ENCODE measurements at places on chromosomes 11 and 22.

DNA sequence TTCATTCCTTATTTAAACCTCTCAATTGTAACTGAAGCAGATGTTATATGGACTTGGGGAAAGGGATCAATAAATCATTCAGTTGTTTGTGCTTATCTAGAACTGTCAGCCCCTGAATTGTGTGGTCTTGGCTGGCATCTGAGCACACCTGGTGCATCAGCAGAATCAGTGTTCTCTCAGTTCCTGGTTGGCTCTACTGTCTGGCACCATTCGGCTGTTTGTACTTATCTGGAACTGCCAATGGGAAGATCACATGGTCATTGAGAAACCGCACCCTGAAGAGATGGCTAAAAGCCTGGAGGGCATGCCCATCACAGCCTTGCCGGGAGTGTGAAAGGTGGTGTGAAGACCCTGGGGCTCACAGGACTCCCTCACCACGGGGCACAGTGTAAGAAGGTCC lies 37.1 kb upstream of the EHF start:
- DNase-seq, result no peak

GRCh38 chr11:128961645-128962044 lies 19.0 kb upstream of the TP53AIP1 start:
- no peak for DNase-seq

GRCh38 chr11:76083563-76084451 lies 122.5 kb downstream of the WNT11 start:
- no peak for DNase-seq

- DNase-seq, result no peak
Measured at GRCh38 chr11:4684631-4685285, 12.9 kb downstream of the OR51E2 start.

- DNase-seq, result no peak
Measured at GRCh38 chr11:20926799-20927540, 257.6 kb downstream of the NELL1 start.

DNA sequence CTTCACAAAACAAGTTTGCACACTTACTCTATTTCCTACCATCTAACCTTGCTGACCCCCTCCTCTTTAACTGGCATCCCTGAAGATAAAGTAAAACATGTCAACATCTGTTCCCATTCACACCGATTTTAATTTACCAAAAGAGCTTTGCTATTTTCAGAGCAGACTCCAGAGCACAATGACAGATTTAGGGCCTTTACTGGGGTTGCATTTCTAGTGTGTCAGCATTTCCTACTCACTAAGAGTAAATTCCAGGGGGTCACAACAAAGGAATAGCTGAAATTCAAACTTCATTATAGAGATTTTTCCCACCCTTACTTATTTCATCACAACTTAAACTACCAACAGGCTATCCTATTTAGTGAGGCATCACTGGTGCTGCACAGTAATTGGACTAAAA lies 60.8 kb downstream of the SOX6 start:
- no peak for DNase-seq

DNA sequence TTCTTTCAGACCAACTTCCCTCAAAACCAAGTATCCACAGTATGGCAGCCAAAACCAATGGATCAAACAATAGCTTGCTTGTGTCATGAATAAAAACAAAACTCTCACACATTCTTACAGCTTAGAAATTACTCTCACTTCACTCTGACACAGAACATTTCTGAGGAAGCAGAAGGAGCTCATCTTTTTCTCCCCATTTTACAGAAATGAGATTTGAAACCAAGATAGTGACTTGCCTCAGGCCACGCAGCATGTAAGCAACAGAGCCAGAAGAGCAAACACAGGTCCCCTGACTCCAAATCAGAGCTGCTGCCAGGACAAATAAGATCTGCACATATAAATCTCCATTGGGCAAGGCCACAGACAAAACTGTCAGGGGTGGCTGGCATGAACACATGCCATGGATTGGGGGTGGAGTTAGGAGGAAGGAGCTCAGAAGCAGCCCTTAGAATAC lies 64.8 kb downstream of the RAB30 start:
- no peak for DNase-seq

- DNase-seq, result no peak
Measured at GRCh38 chr11:95359756-95360155, 128.8 kb upstream of the SESN3 start.

GRCh38 chr11:28472904-28473303 lies 364.7 kb downstream of the METTL15 start:
- DNase-seq, result no peak

- DNase-seq, result no peak
Measured at GRCh38 chr22:23110190-23110921, 31.4 kb downstream of the RSPH14 start.
